Left hindlimb (tissue), 1 donor: ENCODE measurements at places on chromosomes 11 and 22.
A peak's percentile ranks its signal among the peaks of the same experiment; 100 is the strongest.

- DNase-seq, result no peak
Measured at GRCh38 chr11:57460758-57461749, 726 bp downstream of the RTN4RL2 start.

- no peak for DNase-seq
Measured at GRCh38 chr11:128726458-128727139, 32.7 kb downstream of the FLI1 start.

DNA sequence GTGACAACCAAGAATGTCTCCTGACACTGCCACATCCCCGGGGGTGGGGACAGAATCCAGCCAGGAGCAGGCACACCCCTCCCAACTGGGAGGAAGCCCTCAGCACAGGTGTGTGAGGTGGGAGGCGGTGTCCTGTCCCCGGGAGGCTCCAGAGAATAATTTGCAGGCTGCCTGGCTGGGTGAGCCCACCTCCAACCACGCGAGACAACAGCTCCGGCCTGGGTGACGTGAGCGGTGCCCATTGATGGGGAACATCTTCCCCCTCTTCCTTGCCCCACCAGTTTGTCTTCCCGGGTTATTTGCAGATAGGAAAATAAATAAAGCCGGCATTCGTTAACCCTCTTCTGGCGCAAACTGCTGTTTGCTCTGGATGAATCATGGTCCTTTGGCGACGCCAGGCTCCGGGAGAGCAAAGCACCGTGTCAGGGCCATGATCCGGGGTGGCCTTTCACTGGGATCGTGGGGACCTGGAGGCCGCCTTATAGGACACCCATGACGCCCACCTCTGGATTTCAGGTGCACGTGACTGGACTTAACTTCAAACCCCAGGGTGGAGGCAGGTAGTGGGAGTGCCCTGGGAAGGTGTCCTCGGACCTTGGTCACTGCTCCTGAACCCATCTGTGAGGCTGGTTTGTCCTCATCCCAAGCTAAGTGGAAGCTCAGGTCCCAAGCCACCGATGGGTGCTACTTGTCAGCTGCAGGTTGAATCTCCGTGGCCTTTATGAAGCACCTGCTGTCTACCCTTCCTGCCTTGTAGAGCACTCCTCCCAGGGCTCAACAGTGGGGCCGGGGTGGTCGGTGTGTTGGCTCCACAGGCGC is 13.9 kb downstream of the CCND1 start:
- DNase-seq, result no peak

- peak; percentile 89 for DNase-seq
Measured at GRCh38 chr11:68889948-68890446, 13.6 kb downstream of the MRPL21 start.

- no peak for DNase-seq
Measured at GRCh38 chr11:112004389-112004788, 20.8 kb upstream of the DLAT start.

GRCh38 chr11:96014217-96014616 is 90.3 kb upstream of the MTMR2 start:
- no peak for DNase-seq

DNA sequence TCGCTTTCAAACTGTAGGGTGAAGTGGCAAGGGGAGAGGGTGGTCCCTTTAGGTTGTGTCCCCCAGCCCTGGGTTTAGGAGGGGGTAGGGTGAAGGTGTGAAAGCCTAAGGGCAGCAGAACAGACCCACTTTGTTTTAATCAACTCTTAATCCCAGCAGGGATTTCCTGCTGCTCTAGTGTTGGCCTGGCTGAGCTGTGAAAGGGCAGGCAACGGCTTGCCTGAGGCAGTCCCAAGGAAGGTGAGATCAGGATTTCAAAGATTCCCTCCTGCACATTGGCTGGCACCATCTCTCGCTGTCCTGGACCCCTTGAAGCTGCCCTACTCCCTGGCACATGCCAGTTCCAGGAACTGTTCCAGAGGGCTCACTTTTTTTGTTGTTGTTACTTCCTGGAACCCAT is 221.3 kb downstream of the INSC start:
- DNase-seq, result no peak

GRCh38 chr22:41198027-41198580 is 7.0 kb upstream of the L3MBTL2 start:
- no peak for DNase-seq

DNA sequence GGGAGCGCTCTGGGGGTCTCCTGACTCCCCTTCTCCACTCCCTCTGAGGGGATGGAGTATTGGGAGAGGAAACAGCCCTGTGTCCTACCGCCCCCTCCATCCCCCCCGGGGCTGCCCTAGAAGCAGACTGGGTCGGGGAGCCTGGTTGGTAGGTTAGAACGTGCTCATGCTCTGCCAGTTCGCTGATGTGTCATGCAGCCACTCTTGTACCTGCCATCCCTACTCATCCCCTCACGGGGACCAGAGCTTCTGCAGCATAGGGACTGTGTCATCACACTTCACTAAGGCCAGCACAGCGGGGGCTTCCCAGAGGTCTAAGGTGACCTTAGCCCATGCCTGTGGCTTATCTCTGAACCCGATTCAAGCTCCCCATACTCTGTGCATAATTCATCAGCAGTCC is 4.7 kb downstream of the KCNJ1 start:
- DNase-seq, result no peak

DNA sequence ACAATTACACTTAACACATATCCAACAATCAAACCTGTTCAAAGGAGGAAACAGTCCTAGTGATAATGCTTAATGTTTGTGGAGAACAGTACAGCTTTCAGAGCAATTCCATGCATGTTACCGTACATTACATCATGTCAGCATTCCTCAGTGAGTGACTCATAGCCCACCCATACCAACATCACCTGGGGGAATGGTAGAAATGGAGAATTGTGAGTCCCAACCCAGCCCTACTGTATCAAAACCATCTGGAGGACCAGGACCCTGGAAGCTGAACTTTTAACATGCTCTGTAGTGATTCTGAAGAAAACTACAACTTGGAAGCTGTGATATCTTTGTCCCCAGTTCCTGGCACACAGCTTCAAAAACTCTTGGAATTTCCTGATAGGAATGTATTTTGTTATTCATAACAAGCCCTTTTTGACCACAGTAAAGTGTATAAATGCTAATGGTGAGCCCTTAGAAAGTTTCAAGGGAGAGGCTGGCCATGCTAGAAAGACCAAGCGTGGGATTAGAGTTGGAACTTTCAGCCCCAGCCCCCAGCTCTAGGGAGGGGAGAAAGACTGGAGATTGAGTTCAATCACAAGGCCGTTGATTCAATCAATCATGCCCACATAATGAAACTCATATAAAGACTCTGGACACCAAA is 301.1 kb downstream of the BUD13 start:
- no peak for DNase-seq

GRCh38 chr11:134223836-134224709 is at the start of the genes NCAPD3 and VPS26B:
TSS of gene NCAPD3 (minus strand) at chr11:134223967. CDS start at chr11:134223926, 41 bp downstream.
TSS of gene VPS26B (plus strand) at chr11:134224671. CDS start at chr11:134225123, 452 bp downstream.
- peak; percentile 97 for DNase-seq

DNA sequence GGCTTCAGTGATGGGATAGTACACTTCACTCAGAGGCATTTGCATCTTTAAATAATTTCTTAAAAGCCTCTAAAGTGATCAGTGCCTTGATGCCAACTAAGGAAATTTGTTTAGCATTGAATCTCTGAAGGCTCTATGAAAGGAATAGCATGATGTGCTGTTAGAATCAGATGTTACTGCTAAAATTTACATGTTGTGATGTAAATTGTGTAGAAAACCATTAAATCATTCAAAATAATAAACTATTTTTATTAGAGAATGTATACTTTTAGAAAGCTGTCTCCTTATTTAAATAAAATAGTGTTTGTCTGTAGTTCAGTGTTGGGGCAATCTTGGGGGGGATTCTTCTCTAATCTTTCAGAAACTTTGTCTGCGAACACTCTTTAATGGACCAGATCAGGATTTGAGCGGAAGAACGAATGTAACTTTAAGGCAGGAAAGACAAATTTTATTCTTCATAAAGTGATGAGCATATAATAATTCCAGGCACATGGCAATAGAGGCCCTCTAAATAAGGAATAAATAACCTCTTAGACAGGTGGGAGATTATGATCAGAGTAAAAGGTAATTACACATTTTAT is 4.6 kb downstream of the MALAT1 start:
- no peak for DNase-seq

- DNase-seq, result no peak
Measured at GRCh38 chr11:113628912-113629311, 77.2 kb downstream of the TMPRSS5 start.
